ENCODE measurements at places on chromosomes 6 and 20.

DNA sequence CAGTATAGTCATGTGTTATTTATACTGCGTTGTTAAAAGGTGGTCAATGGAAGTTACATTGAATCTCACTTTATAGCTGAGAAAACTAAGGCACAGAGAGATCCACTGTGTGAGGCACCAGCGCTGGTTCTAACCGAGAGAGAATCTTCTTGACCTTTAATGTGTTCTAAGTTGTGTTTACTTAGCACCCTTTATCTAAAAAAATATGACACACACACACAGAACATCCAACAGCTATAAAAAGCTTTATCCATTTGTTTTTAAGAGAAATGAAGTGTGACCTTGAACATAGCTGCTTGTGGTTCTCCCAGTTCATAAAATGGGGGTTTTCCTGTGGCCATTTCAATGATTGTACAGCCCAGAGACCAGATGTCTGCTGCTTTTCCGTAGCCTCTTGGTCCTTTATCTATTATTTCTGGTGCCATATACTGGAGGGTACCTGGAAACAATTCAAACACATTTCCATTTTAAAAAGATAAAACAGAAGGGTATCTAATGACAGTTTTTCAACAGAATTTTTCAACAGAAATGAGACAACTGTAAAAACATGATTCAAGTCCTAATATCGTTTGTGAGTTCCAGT lies 54.8 kb upstream of the MAP7 start:
- DNase-seq: no peak

DNA sequence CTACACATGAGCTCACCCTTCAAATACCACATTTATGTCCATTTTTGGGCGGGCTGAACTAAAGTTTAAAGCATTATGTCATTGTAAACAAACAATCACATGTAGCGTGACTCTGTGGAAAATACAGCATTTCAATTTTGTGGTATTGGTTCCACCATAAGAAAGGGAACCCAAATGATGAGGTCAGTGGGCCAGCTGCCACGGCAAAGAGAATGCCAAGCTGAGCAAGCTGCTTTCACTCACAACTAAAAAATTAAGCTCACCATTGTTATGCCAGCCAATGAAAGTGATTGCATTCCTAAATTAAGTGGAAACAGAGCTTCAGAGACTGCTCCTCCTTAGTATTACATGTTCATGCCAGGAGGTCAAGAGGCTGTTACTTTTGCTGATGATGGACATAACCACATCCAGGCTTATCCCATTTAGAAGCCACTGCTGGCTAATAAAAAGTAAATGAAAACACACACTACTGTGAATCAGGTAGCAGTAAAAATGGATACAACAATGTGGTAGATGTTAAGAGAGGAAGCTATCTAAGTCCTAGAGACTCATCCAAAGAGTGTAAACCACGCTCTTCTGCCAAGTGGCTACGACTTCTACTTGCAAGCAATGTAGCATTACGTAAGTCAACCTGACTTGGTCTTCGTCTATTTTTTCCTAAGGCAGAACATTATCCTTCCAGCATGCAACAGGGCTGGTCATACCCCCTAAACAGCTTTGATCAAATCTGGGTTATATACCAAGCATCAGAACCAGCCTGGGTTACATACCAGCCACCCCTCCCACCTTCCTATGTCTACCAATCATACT lies 164.8 kb downstream of the BACH2 start:
- DNase-seq: no peak

- no peak for DNase-seq
Observed at GRCh38 chr6:168374051-168374502, 54.5 kb upstream of the DACT2 start.

DNA sequence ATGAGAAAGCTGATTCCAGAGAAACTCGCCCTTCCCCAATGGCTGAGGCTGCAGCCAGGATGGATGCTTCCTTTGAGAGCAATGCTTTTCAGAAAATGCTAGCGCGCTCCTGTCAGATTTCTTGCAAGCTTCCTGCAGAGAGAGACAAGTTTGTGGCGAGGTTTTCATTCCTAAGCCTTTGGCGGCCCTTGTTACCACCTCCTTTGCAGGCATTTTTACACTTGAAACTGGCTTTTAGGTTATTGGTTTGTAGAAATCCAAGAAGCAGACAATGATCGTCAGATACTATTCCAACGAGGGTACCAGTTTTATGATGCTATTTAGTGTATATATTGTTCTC lies 1.1 kb downstream of the FNDC1 start:
- peak; percentile 7 for DNase-seq

- no peak for DNase-seq
Observed at GRCh38 chr6:17872908-17873307, 114.5 kb downstream of the KIF13A start.

DNA sequence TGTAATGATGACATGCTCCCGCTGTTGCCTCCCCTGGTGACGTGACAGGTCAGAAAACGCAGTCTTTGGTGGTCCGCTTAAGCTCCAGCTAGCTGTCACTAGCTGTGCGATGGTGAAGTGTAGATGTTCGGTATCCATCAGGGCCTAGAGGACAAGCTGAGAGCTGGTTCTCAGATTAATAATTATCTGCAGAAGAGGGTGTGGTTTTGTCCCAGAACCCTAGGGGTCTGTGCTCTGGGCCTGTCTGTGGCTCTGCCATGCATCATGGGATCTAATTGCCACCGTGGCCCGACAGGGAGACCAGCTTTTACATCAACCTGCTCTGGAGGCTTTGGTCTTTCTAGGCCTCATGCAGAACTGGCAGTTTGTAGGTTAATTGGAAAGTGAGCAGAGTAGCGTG lies 34.1 kb downstream of the ERMARD start:
- DNase-seq: no peak

DNA sequence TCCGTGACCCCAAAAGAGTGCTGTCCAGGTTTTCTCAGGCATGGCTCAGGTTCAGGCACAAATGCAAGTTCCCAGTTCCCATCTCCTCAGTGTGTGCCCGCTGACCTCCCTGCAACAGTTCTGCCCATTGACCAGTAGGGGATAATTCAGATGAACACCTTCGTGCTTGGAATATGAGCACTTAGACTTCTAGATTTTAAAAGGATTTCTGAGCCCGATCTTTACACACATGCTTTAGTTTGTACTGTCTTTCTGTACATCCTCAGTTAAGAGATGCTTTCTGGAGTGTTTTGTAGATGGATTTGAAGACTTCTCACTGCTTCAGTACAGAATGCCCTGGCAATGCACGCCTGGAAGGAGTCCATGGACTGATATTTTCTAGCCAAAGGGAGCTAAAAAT lies 239.6 kb upstream of the PLCB4 start:
- no peak for DNase-seq

DNA sequence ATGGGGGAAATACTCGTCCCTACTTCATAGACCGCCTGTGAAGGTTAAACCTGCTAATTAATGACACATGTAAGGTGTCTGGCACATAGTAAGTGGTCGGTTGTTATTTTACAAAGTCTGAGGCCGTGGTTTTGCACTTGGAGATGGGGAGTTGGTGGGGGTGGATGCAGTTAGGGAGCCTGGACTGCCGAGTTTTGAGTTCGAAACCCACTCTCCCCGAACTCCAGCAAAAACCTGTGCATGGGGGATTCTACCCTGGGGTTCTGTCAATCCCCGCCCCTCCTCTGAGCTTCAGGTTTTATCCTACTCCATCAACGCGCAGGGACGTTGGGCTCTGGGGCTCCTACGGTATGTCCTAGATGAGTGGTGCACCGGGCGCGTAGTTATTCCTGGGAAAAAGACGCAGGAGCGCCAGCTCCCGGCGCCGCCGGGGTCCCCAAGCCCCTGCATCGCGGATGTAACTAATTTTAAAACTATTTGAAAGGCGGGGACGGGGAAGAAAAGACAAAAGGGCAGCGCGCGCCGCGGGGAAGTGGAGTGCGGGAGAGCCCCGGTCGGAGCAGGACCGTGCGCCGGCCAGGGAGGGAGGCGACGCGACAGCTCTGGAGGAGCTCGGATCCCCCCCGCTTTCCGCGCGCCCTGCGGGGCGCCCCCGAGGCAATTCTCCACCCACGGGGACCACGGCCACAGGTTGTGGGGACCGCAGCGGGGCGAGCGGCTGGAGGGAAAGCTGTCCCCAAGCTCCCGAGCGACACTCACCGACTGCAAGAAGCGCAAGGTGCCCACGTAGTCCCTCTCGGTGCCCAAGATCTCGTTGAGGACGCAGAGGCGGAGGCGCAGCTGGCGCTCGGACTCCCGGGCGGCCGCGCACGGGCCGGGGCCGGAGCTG lies 672 bp downstream of the PREX1 start:
- no peak for DNase-seq

GRCh38 chr20:38751360-38751976 lies 3.2 kb downstream of the ACTR5 start:
- peak; percentile 67 for DNase-seq

DNA sequence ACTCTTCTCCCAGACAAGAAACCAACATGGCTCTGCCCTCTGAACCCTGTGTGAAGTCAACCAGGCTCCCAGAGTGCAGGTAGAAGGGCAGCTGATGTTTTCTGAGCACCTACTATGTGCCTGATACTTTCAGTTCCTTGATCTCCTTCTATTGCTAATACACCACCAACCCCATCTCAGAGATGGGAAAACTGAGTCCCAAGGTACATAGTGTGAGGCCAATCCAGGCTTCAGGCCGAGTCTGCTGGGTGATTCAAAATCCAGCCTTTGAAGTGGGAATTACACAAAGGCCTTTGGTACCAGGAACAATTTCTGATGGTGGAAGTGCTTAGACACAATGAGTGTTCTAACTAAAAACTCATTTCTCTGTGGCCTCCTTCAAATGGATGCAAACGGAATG lies 96.3 kb downstream of the NFATC2 start:
- DNase-seq: no peak

- peak; percentile 82 for DNase-seq
Observed at GRCh38 chr6:49531774-49532569, 18.5 kb upstream of the C6orf141 start.

GRCh38 chr6:63600136-63600535 lies 27.9 kb downstream of the LOC128125822 start:
- DNase-seq: no peak

GRCh38 chr6:156795825-156796224 lies 18.6 kb downstream of the ARID1B start:
- DNase-seq: no peak

- DNase-seq: no peak
Observed at GRCh38 chr20:18265441-18265840, 22.9 kb upstream of the ZNF133 start.

DNA sequence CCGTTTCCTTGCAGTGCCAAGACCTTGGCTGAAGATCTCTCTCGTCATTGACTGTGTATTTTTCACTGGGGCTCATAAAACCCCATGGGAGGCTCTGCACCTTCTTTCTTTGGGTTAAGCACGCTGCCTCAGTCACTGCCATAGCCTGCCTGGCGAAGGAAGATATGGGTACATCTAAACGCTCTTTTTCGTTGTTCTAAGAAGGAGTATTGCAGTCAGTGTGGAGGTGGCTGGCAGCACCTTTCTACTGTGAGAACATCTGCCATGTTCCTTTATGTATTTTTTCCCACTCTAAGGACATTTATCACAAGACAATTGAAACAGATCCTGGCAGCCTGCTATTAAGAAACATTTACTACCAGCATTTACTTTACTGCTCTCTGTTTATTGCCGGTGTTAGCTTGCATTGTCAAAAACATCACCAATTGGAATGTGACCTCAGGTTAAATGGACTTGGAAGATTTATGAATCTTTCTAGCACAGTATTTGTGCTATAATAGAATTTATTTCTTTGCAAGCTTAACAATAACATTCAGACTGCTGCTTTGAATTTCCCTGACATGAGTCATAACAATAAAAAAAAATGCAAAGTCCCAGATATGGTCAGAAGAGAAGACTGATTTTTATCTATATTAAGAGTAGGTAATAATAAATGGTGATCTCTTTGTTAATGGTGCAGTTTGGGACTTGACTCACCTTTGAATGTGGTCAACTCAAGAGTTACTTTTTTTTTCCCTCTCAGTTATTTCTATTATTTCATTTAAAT lies 62.2 kb upstream of the CLDN20 start:
- peak; percentile 68 for DNase-seq

DNA sequence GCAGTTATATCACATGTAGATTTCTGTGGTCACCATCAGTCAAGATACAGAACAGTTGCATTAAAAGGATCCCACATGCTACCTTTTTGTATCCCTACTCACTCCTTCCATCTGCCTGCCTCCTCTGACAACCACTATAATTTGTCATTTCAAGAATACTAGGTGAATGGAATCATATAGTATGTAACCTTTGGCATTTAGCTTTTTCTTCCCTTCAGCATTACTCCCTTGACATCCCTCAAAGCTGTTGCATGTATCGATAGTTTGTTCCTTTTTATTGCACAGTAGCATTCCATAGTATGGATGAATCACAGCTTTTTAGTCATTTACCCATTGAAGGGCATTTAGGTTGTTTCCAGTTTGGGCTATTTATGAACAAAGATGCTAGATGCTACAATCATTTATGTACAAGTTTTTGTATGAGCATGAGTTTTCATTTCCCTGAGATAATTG lies 26.1 kb downstream of the NCOA7 start:
- DNase-seq: no peak

DNA sequence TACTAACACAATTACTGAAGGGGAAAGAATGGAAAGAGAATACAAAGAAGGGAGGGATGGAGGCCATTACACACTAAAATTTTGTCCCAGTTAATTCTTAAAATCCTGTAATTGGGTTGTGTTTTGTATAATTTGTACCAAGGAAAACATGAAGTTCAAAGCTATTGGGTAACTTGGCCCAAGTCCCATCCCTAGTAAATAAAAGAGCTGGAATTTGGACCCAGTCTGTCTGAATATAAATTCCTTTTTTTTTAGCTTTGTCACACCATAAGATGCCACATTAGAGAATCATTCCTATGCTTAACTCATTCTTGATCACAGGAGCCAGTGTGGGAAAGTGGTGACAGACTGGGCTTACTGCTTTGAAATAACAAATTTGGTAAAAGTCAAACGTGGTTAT lies 66.8 kb upstream of the CBLN4 start:
- no peak for DNase-seq

DNA sequence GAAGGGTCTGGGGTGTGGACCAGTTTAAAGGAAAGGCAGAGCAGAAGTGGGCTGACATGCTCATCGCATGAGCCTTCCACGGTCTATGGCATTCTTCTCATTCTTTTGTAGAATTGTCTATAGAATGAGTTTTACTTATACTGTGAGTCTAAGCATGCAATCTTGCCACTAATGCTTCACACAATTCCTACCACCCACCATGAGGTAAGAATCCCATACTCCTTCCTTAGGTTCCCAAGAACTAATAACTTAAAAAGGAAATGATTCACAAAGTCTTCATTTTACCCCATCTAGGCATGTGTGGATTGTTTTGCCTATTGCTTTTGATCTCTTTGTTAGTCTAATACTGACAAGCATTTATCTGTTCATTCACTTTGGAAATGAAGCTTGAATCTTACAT lies 195.2 kb downstream of the LY86 start:
- DNase-seq: peak; percentile 22
